ENCODE measurements at places on chromosomes 4 and X.

DNA sequence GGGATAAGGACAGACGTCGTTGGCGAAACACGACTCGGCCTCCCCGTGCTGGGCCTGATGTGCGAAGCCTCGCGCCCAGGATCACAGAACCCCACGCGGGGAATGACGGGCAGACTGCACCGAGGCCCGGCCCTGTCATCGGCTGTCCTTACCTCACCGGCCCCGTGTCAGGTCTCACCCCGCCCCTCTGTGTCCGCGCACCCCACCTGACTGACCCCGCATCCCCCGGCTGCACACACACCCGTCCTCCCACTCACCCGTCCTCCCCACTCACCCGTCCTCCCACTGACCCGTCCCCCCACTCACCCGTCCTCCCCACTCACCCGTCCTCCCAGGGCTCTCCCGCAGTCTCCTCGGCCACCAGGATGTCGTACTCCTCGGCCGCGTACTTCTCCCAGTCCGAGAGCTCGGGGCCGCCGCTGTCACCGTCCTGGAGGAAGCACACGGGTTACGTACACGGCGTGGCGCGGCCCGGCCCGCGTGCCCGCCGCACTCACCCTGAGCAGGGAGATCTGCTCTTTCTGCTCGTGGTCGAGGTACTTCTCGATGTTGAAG, 19.8 kb upstream of the GTPBP6 start:
- no peak for DNase-seq

GRCh38 chr4:101960431-101960830, 169.9 kb downstream of the BANK1 start:
- DNase-seq, result no peak

DNA sequence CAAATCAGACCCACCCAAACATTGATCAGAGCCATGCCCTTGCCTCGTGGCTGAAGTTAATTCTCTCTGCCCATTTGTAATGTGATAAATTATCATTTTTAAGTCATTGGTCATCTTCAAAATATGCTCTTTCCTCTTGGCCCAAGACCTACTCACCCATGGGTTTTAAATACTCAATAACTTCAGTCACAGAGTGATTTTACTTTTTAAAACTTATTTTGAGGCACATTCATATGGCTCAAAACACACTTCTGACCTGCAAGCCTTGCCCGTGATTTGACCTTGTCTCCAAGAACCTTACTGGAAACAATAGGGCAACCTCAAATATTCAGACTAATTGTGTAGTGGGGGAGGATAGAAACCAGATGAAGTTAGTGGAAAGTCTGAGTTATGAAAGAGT, 176.2 kb upstream of the LNX1 start:
- no peak for DNase-seq

- no peak for DNase-seq
Measured at GRCh38 chrX:40112996-40113395, 15.2 kb upstream of the BCOR start.

GRCh38 chr4:158484173-158484885, 37.4 kb upstream of the RXFP1 start:
- DNase-seq, result no peak

DNA sequence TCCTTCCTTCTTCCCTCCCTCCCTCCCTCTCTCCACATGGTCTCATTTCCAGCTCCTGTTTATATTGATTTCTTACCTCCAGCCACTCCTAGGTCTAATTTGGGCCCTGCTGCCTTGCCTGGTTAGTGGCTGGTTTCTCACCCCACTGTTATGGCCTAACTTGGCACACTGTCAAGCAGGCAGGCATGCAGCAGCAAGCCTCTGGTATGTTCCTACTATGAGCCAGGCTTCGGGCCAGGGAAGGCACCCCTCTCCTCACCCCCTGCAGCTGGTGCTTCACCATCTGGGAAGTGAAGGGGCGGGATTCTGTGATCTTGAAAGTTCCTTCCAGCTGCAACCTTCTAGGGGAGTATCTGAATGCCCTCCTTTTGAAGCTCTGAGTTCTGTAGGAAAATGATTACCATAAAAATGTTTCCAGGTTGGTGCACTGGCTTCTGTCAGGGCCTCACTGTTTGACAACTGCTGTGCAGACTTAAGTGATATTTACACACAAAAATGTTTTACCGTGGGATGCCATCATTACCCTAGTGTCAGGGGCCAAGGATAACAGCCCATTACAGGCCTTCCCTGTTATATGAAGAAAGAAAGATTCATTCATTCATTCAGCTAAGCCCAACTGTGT, 10.1 kb upstream of the VMA21 start:
- DNase-seq, result no peak
